ENCODE measurements at places on chromosomes 13 and 19. TPM values are rescaled to one million over a fixed set of nuclear protein-coding genes. Genes with fewer than 3 reads are reported as not detected.

DNA sequence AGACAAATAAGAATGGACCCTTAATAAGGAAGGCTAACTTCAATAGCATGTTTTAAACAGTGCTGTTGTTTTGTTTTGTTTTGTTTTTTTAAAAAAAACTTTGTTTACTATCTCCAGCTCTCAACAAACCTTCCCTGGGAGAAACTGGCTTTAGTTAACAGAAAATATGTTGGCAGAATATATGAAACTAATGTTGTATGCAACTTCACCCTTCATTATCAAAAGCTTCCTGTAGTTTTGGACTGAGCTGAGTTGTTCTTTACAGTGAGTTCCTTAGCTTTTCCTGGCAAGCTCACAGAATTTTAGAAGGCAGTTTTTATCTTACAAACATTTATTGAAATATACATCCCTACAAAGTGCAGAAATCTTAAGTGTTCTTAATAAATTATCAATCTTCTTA lies 2480.7 kb upstream of the PCDH20 start:
- no peak overlapping the region for H3K27ac ChIP-seq
- no peak overlapping the region for H3K4me3 ChIP-seq
- no peak for DNase-seq
- no peaks in the 10 kb centered on the region for H3K27me3 ChIP-seq

DNA sequence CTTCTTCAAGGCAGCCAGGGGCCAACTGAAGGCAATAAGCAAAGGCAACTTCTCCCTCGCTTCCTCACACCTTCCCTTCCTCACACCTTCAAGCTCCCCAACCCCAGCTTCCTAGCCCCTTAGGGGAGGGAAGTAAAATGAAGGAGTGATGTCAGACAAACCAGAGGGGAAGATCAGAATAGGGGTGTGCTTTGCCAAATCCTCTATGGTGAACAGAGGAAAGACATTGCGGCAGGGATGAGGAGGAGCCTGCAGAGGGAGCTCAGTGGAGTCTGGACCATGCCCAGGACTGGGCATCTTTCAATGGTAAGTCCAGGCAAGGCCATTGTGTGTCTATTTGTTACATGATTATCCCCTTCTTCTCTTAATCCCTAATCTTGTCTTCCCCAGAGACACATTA lies 164.0 kb downstream of the TSHZ3 start:
- no peaks in the 10 kb centered on the region for H3K27me3 ChIP-seq
- H3K27ac ChIP-seq: no peak overlapping the region
- no peak overlapping the region for H3K4me3 ChIP-seq

DNA sequence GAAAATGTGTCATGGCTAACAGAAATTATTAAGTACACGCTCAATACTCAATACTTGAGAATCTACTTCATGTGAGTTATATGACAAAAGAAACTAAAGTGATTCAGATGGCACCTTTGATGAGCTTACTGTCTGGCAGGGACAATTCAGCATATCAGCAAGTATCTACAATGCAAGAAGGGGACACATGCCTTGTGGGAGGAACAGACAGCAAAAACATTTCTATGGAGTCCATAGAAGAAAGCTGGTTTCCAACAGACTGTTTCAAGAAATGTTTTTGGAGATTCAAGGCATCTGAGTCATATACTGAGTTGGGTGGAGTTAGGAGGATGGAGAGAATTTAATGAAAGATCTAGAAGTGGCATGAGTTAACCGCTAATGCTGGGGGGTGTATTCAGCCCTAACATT lies 54.7 kb downstream of the MBNL2 start:
- no peaks in the 10 kb centered on the region for H3K27me3 ChIP-seq
- no peak overlapping the region for H3K4me3 ChIP-seq
- H3K36me3 ChIP-seq: peaks cover 8% of the 10 kb centered on the region
- H3K4me1 ChIP-seq: peaks cover 23% of the 10 kb centered on the region
- no peak for DNase-seq

- no peaks in the 10 kb centered on the region for H3K36me3 ChIP-seq
- peak overlapping the region; percentile 54 for H3K4me3 ChIP-seq
- H3K27ac ChIP-seq: peak overlapping the region; percentile 29
- DNase-seq: no peak
- H3K4me1 ChIP-seq: peaks cover 19% of the 10 kb centered on the region
Measured at GRCh38 chr19:3359919-3360420, 6.4 kb upstream of the NFIC start.

GRCh38 chr19:11405846-11406643 lies 13.1 kb downstream of the RGL3 start:
- no peaks in the 10 kb centered on the region for H3K36me3 ChIP-seq
- peaks cover 9% of the 10 kb centered on the region for H3K27me3 ChIP-seq
- no peak for DNase-seq
- no peak overlapping the region for H3K27ac ChIP-seq

FEM1A gene
- 1.7 TPM for polyA plus RNA-seq

KCNC3 gene
- polyA plus RNA-seq: 3.1 TPM

LILRB2 gene
- polyA plus RNA-seq: 2.6 TPM

DNA sequence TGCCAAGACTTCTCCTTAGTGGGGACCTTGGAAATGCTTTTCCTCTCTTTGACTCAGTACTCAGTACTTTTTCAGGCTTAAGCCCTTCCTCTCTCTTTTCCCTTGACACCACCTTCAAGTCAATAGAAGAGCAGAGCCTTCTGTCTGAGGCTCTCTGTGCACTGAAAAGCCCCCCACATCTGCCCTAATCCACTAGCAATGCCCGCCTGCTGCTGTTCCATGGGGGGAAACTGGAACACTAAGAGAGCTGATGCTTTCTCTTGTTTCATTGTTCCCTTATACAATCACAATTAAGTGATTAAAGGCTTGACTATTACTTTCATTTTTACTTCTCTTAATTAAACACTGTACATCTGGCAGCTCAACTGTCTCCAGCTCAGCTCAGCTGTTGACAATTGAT lies 254.5 kb downstream of the SLITRK6 start:
- H3K27me3 ChIP-seq: no peaks in the 10 kb centered on the region
- no peak overlapping the region for H3K4me3 ChIP-seq
- no peak for DNase-seq
- H3K36me3 ChIP-seq: no peaks in the 10 kb centered on the region
- H3K4me1 ChIP-seq: no peaks in the 10 kb centered on the region

GRCh38 chr19:8615813-8616596 lies 5.5 kb upstream of the ADAMTS10 start:
- H3K27me3 ChIP-seq: peaks cover 2% of the 10 kb centered on the region
- H3K4me3 ChIP-seq: no peak overlapping the region
- no peaks in the 10 kb centered on the region for H3K36me3 ChIP-seq
- DNase-seq: no peak

- no peaks in the 10 kb centered on the region for H3K36me3 ChIP-seq
- DNase-seq: no peak
- H3K4me3 ChIP-seq: no peak overlapping the region
- H3K27me3 ChIP-seq: no peaks in the 10 kb centered on the region
Measured at GRCh38 chr13:40352380-40352778, 314.1 kb downstream of the FOXO1 start.

DNA sequence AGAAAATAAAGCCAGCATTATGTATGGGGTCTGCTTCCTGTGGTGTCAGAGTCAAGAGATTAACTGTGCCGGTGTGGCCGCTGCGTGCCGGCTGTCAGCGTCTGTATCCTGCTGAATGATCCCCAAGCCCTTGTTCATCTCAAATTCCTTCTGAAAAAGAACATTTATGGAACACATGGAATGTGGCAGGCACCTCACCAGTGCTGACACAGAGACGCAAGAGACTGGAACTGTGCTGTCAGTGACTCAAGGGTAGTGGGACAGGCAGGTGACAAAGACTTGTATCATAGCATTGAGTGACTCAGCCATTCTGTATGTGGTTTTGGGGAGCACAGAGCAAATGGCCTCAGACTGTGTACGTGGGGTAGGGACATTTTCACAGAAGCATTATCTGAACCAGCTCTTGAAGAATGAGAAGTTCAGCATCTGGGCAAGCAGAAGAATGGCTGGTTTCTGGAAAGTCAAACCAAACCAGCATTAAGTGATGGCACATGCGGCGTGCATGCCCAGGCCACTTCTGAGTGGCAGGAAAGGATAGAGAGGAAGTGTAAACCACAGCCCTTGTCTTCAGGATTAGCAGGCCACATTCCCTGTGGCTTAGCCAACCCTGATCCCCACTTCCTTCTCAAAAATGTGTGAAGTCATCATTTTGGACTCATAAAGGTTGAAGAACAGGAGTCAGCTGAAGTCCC lies 54.0 kb upstream of the IRS2 start:
- DNase-seq: no peak
- no peak overlapping the region for H3K4me3 ChIP-seq
- H3K4me1 ChIP-seq: peaks cover 11% of the 10 kb centered on the region
- no peak overlapping the region for H3K27ac ChIP-seq
- H3K27me3 ChIP-seq: peaks cover 4% of the 10 kb centered on the region

- no peak overlapping the region for H3K4me3 ChIP-seq
- peaks cover 15% of the 10 kb centered on the region for H3K36me3 ChIP-seq
- no peaks in the 10 kb centered on the region for H3K27me3 ChIP-seq
- DNase-seq: no peak
- no peak overlapping the region for H3K27ac ChIP-seq
Measured at GRCh38 chr13:114309806-114310410, 4.4 kb upstream of the CHAMP1 start.

LRRC8E gene
- 0.31 TPM for polyA plus RNA-seq

- no peak for DNase-seq
- H3K4me3 ChIP-seq: no peak overlapping the region
- no peaks in the 10 kb centered on the region for H3K27me3 ChIP-seq
- no peaks in the 10 kb centered on the region for H3K36me3 ChIP-seq
- H3K27ac ChIP-seq: no peak overlapping the region
Measured at GRCh38 chr13:42625611-42626010, 51.7 kb downstream of the TNFSF11 start.

- no peaks in the 10 kb centered on the region for H3K36me3 ChIP-seq
- no peak for DNase-seq
- H3K4me3 ChIP-seq: no peak overlapping the region
Measured at GRCh38 chr19:15282311-15282705, 50.0 kb downstream of the BRD4 start.

KL gene
- polyA plus RNA-seq: 3.9 TPM

- peak overlapping the region; percentile 93 for H3K27ac ChIP-seq
- DNase-seq: peak; percentile 16
- H3K36me3 ChIP-seq: peaks cover 3% of the 10 kb centered on the region
- H3K4me3 ChIP-seq: peak overlapping the region; percentile 61
Measured at GRCh38 chr13:52454459-52454819, 839 bp upstream of the CKAP2 start.

LHFPL6 gene
- 22.6 TPM for polyA plus RNA-seq

DNA sequence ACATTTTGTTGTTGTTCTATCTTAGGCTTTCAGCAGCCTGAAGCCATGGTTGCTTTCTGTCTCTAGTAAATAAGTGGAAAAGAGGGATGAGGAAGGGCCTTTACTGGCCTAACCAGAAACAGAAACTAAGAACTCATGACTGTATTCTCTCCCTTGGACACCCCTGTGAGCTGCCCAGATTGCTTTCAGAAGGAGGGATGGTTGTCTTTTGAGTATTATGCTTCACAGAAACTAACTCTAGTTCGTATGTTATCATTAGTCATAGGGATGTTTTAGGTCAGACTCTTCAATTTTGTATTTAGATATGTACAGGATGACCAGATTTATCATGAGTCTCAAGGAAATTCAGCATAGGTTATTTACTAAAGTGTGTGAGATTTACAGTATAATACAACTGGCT lies 17.5 kb downstream of the BORA start:
- no peak overlapping the region for H3K4me3 ChIP-seq
- H3K27me3 ChIP-seq: no peaks in the 10 kb centered on the region
- H3K36me3 ChIP-seq: peaks cover 32% of the 10 kb centered on the region
- no peaks in the 10 kb centered on the region for H3K4me1 ChIP-seq
- H3K27ac ChIP-seq: no peak overlapping the region

DNA sequence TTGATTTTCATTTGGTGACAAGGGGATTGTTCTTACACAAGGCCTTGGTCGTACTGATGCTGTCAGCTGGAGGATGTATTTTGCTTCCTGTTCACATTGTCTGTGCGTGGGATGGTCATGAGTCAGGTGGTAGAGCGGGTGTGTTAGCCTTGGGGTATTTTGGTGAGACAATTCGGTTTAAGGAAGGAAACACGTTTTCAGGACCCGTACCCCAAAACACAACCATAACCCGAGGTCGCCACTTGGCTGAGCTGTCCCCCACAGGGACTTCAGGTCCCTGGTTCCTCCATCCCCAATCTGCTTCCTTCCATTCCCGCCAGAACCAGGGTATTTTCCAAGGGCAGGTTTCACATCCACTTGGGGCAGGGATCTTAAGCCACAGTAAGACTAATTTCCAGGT lies 15.0 kb downstream of the MYO9B start:
- H3K4me1 ChIP-seq: no peaks in the 10 kb centered on the region
- H3K27me3 ChIP-seq: no peaks in the 10 kb centered on the region
- no peak for DNase-seq
- H3K27ac ChIP-seq: peak overlapping the region; percentile 53
- no peak overlapping the region for H3K4me3 ChIP-seq

TMEM38A gene
- 2.3 TPM for polyA plus RNA-seq

- DNase-seq: no peak
- H3K27ac ChIP-seq: no peak overlapping the region
- H3K36me3 ChIP-seq: peaks cover 5% of the 10 kb centered on the region
- H3K27me3 ChIP-seq: no peaks in the 10 kb centered on the region
- peaks cover 3% of the 10 kb centered on the region for H3K4me1 ChIP-seq
- no peak overlapping the region for H3K4me3 ChIP-seq
Measured at GRCh38 chr19:17127671-17128070, 52.1 kb downstream of the MYO9B start.

All from large intestine (tissue), 12 donors.